Esophagus squamous epithelium (tissue), 5 donors: ENCODE measurements at places on chromosomes 6 and 20. TPM values are rescaled to one million over a fixed set of nuclear protein-coding genes. Genes with fewer than 3 reads are reported as not detected.

- no peak overlapping the region for H3K4me3 ChIP-seq
- DNase-seq = no peak
- H3K36me3 ChIP-seq = no peaks in the 10 kb centered on the region
- H3K27ac ChIP-seq = no peak overlapping the region
These were observed 475.3 kb upstream of the JARID2 start for GRCh38 chr6:14770572-14770971.

DNA sequence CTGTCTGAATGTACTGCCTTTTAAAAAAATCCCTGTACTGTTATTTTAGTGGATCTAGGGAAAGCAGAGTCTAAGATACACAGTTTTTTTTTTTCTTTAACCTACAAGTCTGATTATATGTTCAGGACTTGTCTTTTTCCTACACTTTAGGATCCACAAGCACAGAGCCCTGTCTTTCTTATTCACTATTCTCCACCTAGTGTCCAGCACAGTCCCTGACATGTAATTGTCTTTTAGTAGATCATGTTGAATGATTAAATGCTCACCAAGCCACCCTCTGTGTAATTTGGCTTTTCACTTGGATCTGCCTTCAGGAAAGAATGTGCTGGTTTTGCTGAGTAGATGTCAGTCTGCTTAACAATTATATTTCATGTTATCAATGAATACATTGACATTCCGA, 35.8 kb upstream of the YWHAB start:
- no peaks in the 10 kb centered on the region for H3K27me3 ChIP-seq
- H3K27ac ChIP-seq = no peak overlapping the region
- no peaks in the 10 kb centered on the region for H3K36me3 ChIP-seq
- no peaks in the 10 kb centered on the region for H3K4me1 ChIP-seq

DNA sequence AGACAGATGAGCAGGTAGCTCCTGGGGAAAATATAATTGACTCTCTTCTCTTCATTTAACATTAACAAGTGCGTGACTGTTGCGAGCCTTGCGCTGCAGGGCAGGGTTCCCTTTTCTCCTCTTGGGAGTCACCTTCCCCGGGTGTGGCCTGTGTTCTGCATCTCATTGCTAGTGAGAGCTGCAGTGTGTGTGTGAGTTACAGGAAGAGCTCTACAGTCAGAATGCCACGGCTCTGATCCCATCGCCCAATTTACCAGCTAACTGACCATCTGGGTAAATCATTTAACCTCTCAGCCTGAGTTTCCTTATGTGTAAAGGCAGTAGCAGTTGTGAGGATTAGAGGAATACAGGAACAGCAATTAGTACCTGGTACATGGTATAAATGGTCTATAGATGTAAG, 106.8 kb upstream of the NUP153 start:
- no peak overlapping the region for H3K27ac ChIP-seq
- H3K36me3 ChIP-seq = peaks cover 7% of the 10 kb centered on the region
- H3K4me3 ChIP-seq = no peak overlapping the region
- no peak for DNase-seq

Gene SCUBE3
- 0.03 TPM for total RNA-seq

GRCh38 chr20:48737434-48738093, 90.2 kb downstream of the PREX1 start:
- no peak for DNase-seq
- H3K4me3 ChIP-seq = no peak overlapping the region
- H3K36me3 ChIP-seq = peaks cover 23% of the 10 kb centered on the region
- no peaks in the 10 kb centered on the region for H3K27me3 ChIP-seq
- H3K27ac ChIP-seq = peak overlapping the region; percentile 44
- H3K4me1 ChIP-seq = peaks cover 12% of the 10 kb centered on the region

Gene CCN2
- 28.5 TPM for total RNA-seq

- no peaks in the 10 kb centered on the region for H3K27me3 ChIP-seq
- H3K4me1 ChIP-seq = peaks cover 9% of the 10 kb centered on the region
- H3K36me3 ChIP-seq = peaks cover 91% of the 10 kb centered on the region
- H3K27ac ChIP-seq = no peak overlapping the region
- no peak for DNase-seq
These were observed 8.6 kb downstream of the LPIN3 start for GRCh38 chr20:41349266-41349665.

Gene SNPH
- 2.5 TPM for total RNA-seq

- DNase-seq = no peak
- no peak overlapping the region for H3K4me3 ChIP-seq
- H3K4me1 ChIP-seq = peaks cover 48% of the 10 kb centered on the region
- no peak overlapping the region for H3K27ac ChIP-seq
- H3K27me3 ChIP-seq = no peaks in the 10 kb centered on the region
These were observed 131.6 kb downstream of the HFE start for GRCh38 chr6:26218824-26219223.

Gene SLC13A3
- 0.34 TPM for total RNA-seq
